ENCODE measurements at places on chromosomes 7 and 10. TPM values are rescaled to one million over a fixed set of nuclear protein-coding genes. Genes with fewer than 3 reads are reported as not detected.

Gene PNLIP
- total RNA-seq, result not detected

Gene LRRC17
- total RNA-seq, result 1.5 TPM

Gene DNAJC2
- 28.2 TPM for total RNA-seq

Gene AMZ1
- 5.6 TPM for total RNA-seq

- DNase-seq, result no peak
These were observed 58.2 kb downstream of the ENTPD1 start for GRCh38 chr10:95814011-95814727.

DNA sequence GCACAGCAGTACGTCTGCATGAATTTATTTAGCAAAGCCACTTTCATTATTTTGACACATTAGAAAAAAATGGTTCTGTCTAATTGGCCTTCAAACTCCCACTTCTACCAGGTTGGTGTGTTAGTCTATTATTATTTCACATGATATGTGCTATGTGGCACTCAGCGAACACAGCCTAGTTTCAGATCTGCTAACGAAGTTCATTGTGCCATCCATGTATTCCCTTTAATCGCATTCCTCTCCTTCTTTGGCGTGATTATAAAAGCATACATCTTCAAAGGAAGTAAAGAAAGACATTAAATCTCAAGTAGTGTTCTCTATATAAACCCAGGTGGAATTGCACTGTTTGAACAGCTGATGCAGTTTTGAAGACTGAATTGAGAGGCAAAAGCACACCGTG lies 96.4 kb upstream of the CACNA2D1 start:
- no peak for DNase-seq

- DNase-seq, result no peak
These were observed 1288.5 kb upstream of the AUTS2 start for GRCh38 chr7:68309806-68310205.

GRCh38 chr10:129171812-129172211 lies 295.2 kb upstream of the MGMT start:
- DNase-seq, result no peak

GRCh38 chr7:43646603-43647338 lies 63.9 kb downstream of the STK17A start:
- DNase-seq, result no peak

- DNase-seq, result no peak
These were observed 5.3 kb upstream of the LOXL4 start for GRCh38 chr10:98273057-98273850.

DNA sequence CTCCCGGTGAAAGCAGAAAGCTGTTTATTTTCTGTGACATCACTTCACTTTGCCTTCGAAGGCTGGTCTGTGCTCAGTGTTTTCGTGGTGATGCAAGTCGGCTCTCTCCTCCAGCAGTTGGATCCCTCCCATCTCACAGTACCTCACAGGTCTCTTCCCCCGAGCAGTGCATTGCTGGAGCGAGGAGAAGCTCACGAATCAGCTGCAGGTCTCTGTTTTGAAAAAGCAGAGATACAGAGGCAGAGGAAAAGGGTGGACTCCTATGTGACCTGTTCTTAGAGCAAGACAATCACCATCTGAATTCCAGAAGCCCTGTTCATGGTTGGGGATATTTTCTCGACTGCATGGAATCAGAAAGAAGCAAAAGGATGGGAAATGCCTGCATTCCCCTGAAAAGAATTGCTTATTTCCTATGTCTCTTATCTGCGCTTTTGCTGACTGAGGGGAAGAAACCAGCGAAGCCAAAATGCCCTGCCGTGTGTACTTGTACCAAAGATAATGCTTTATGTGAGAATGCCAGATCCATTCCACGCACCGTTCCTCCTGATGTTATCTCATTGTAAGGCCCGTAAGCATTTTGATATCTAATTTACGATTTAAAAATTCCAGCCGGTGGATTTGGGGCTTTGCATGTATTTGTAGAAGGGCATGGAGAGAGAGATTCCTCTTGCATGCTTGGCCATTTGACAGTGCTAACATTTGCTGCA lies at the start of gene LGI1:
LGI1 (plus strand) TSS at position 136 of the 707 bp plus-strand sequence; CDS start at position 345, 209 bp downstream.
- DNase-seq, result no peak
